GM23338 (cell line): ENCODE measurements at places on chromosomes 7 and 10. TPM values are rescaled to one million over a fixed set of nuclear protein-coding genes. Genes with fewer than 3 reads are reported as not detected.

GRCh38 chr7:47483604-47484273 lies 98.2 kb downstream of the TNS3 start:
- no peaks in the 10 kb centered on the region for H3K36me3 ChIP-seq
- no peak overlapping the region for H3K27ac ChIP-seq
- peaks cover 28% of the 10 kb centered on the region for H3K4me1 ChIP-seq
- H3K4me3 ChIP-seq = no peak overlapping the region
- peaks cover 53% of the 10 kb centered on the region for H3K27me3 ChIP-seq

PGAM2 gene
- 0.78 and 2.9 TPM in 2 replicates for total RNA-seq

- no peak overlapping the region for H3K27ac ChIP-seq
- no peaks in the 10 kb centered on the region for H3K36me3 ChIP-seq
- H3K4me1 ChIP-seq = no peaks in the 10 kb centered on the region
- no peak overlapping the region for H3K4me3 ChIP-seq
- peak; percentile 57 for DNase-seq
- no peaks in the 10 kb centered on the region for H3K27me3 ChIP-seq
These were observed 465.1 kb downstream of the ATRNL1 start for GRCh38 chr10:115558252-115558651.

DNA sequence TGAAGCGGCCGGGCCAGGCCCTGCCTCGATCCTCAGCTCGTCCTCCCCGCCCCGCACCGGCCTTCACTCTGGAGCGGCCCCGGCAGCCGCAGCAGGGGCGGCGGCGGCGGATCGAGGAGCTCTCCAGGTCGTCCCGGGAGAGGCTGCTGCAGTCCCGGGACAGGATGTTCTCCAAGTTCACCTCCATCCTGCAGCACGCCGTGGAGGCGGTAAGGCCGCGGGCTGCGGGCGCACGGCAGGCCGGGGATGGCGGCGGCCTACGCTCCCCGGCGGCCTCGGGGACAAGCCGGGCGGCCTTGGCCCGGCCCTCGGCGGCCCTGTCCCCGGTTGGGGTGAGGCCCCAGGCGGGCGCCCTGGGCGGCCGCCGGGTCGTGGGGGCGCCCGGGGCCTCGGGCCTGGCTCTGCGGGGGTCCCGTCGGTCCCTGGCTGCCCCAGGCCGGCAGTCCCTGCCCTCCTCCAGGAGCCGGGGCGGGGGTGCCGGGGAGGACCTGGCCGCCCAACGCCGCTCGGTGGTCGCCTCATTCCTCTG lies 399 bp downstream of the FHIP2A start:
- peak overlapping the region; percentile 80 for H3K27ac ChIP-seq
- peak overlapping the region; percentile 97 for H3K4me3 ChIP-seq
- peaks cover 5% of the 10 kb centered on the region for H3K4me1 ChIP-seq
- H3K27me3 ChIP-seq = no peaks in the 10 kb centered on the region
